ENCODE measurements at places on chromosomes 11 and 22.

DNA sequence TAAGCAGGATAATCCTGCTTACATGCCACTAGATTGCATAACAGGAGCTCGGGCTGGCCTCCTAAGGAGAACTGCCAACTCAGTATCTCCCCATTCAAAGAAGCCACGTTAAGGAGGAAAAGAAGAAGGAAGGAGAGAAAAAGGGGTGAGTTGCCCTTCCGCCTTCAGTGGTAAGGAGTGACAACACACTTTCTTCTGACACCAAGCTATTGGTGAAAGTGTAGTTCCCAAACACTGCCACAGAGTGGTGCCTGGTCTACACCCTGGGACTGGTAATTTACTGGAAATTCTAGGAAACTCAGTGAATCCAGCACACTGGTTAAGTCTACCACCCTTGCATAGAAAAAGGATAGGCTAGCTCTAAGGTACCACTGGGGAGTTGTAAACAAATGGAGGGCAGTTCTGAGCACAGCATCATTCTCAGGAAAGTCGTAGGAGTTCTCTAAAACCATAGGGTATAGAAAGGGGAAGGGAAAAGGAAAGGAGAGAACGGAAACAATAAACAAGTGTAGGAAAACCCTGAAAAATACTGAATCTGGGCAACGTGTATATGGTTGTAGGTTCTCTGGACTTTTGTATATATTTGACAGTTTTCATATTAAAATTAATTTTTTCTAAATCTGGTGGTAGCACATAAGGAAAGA, 58.2 kb downstream of the RRAS2 start:
- DNase-seq: peak; percentile 80

GRCh38 chr11:91869686-91870085, 354.9 kb upstream of the FAT3 start:
- no peak for DNase-seq

- no peak for DNase-seq
These were observed 13.4 kb upstream of the P2RY2 start for GRCh38 chr11:73204711-73205121.

DNA sequence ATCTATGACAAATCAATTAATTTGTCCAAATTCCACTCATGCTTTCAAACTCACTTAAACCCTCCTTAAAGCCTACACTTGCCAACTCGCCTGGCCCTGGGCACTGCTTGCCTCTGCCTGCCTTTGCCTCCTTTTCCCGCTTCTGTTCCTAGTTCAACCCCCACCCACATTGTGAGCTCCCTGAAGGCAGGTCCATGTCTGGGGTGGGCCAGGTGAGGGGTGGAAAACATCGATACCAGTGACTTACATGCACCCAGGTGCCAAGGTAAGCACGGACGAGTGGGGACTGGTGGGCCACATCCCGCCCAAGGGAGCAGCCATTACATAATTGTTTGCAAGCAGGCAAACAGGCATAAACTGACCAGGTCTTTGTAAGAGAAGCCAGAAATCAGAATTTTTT, 146.2 kb downstream of the ST3GAL4 start:
- no peak for DNase-seq

DNA sequence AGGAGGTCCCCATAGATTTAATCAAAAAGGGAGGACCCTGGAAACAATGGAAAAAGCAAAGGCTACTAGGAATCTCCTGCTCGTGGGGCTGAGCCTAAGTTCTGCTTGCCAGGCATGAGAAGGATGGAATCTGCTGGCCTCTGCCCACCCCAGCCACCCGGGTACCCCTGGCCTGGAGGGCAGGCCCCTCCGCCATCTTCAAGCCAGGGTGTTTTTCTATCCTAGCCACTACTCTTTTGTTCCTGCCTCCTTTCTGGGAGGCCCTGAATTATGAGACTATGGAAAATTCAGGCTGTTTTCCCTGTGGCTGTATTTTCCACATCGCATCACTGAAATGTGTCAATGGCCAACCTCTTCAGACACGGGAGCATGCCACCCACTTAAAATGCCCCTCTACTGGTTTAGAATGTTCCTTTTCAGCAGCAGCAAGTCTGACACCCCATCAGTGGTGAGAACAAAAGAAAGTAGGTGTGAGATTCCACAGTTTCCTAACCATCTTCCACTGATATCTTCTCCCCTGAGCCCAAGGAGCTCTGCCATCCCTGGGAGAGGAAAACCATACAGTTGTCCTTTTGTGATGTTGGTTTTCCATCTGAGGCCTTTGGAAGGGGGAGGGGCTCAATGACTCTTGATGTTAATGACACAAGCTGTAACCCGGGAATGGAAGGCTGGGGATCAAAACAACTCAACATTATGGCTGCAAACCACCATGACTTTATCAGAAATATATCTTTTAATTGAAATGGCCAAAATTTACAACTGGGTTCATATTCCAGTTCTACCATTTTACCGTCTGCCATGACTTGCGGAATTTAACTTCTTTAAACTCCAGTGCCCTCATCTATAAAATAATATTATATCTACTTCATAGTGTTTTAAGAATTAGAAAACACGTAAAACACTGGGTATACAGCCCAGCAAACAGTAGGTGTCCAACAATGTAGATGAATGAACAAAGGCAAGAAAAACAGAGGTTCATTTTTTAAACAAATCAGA, 22.2 kb downstream of the DKK3 start:
- no peak for DNase-seq

DNA sequence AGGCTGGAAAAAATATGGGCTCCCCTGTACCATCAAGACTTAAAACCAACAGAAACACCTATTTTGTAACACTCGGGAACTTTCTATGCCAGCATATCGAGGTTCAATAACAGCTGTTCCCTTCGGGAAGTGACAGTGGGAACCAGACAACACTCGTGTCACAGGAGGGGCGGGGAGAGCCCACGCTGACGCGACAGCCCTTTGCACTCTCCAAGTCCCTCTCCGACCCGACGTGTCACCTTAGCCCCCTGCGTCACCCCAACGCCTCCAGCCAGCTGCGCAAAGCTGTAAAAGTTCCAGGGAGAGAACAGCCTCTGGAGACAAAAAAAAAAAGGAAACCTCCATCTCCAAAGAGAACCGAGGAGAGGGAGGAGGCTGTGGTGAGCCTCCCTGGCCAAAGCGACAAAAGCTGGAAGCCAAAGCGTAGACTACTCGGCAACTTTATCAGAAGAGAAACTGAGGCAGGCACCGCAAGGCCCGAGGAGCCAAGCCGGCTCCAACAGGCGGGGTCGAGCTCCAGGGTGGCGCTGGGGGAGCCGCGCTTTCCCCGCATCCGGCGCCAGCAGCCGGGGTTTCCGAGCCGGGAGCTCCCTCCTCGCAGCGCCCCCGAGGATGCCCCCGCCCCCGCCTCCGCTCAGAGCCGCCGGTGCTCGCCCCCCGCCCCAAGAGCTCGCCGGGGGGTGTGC, 751 bp downstream of the ARFGAP3 start:
- peak; percentile 52 for DNase-seq

- no peak for DNase-seq
These were observed 231.9 kb downstream of the KIRREL3 start for GRCh38 chr11:126768702-126769101.

DNA sequence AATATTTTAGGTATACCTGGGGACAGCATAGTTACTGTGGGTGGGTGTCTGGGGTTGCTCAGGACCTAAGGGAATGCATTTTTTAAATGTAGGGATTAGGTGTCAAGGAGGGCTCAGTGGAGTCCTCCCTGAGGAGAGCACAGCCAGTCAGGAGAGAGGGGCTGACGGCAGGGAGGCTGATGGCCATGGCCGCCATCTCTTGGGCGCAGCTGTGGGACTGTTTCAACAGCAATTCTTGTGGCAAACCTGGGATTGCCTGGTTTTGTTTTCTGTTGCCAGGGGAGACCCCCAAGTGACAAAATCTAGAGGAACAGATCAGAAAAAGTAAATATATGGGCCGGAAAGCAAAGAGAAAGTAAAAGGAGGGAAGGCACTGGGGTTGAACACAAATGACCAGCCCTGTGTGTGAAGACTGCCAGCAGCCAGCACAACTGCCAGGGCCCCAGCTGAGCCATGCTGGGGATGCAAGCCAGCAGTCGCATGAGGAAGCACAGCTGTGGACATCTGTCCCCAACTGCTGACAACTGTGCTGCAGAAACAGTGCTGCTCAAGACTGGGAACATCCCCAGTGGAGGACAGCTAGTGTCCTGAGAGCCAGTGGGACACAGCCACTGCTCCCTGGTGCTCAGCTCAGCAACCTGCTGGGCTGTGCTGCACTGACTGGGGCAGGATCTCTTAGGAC, 10.5 kb downstream of the MIF start:
- no peak for DNase-seq
